ENCODE measurements at places on chromosomes 6 and 20. TPM values are rescaled to one million over a fixed set of nuclear protein-coding genes. Genes with fewer than 3 reads are reported as not detected.

Gene ASIP
- not detected for total RNA-seq

- H3K36me3 ChIP-seq, result no peaks in the 10 kb centered on the region
- no peak for DNase-seq
- no peak overlapping the region for H3K27ac ChIP-seq
Observed at GRCh38 chr6:153588330-153588729, 450.7 kb upstream of the OPRM1 start.

GRCh38 chr6:92684386-92684785 is 735.0 kb downstream of the EPHA7 start:
- H3K4me1 ChIP-seq, result no peaks in the 10 kb centered on the region
- no peak overlapping the region for H3K27ac ChIP-seq
- no peaks in the 10 kb centered on the region for H3K27me3 ChIP-seq
- no peak overlapping the region for H3K4me3 ChIP-seq

DNA sequence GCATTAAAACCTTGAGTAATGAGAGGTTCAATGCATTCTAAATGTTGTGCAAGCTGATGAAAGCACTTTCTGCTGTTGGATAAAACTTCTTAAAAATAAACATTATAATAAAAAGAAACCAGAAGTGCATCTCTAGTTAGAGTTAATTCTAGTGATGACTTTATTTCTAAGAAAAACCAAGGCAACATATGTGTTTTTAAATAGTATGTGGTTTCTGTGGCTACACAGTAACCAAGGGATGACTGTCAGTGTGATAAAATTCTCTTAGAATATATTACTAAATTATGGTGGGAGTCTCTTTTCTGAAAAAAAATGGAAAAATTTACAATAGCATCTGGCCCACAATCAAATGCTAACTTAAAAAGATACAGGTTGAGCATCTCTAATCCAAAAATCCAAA is 117.0 kb downstream of the ME1 start:
- H3K27me3 ChIP-seq, result peaks cover 5% of the 10 kb centered on the region
- H3K4me3 ChIP-seq, result no peak overlapping the region
- DNase-seq, result no peak
- no peaks in the 10 kb centered on the region for H3K4me1 ChIP-seq

DNA sequence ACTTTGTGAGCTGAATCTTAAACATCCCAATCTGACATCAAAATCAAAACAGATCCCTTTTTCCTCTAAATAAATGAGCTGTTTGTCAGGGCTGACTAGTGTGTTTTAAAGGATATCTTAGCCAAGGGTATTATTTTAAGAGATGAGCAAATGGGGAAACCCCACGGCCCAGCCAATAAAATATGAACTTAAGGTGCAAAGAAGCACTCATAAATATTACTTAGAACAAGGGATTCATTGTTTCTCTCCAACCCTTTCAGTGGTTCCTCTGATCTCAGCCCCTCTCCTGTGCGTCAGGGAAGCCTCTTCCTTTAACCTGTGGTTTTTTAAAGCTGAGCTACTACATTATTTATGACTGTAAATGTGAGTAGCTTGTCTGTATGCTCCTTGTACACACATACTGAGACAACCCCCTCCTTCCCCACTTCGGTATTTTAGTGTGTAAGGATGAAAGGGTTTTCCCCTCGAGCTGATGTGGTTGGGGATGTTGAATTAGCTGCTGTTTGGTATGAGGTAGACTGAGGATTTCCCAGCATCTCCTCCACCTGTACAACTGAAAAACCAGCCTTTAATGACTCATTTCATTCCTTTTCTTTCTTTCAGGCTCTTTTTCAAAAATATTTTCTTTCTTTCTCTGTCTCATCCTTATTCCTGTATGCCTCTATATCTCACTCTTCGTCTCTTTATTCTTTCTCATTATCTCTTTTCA is 6.5 kb downstream of the BMP5 start:
- H3K27ac ChIP-seq, result no peak overlapping the region
- peaks cover 9% of the 10 kb centered on the region for H3K4me1 ChIP-seq
- no peak overlapping the region for H3K4me3 ChIP-seq

DNA sequence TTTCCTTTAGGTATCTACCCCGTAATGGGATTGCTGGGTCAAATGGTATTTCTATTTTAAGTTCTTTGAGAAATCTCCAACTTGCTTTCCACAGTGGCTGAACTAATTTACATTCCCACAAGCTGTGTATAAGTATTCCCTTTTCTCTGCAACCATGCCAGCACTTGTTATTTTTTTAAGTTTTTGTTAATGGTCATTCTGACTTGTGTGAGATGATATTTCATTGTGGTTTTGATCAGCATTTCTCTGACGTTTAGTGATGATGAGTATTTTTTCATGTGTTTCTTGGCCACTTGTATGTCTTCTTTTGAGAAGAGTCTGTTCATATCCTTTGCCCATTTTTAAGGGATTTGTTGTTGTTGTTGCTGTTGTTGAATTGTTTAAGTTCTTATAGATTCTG is 871.1 kb downstream of the KIF16B start:
- H3K27me3 ChIP-seq, result no peaks in the 10 kb centered on the region
- H3K4me1 ChIP-seq, result no peaks in the 10 kb centered on the region
- DNase-seq, result no peak
- H3K4me3 ChIP-seq, result no peak overlapping the region
- no peak overlapping the region for H3K27ac ChIP-seq
